Effector CD4-positive, alpha-beta T cell (primary cell): ENCODE measurements at places on chromosomes 5 and 9.

GRCh38 chr9:83013867-83014605 lies 48.9 kb downstream of the RASEF start:
- no peak for DNase-seq

GRCh38 chr5:116078199-116078598 lies 6.6 kb upstream of the COMMD10 start:
- no peak for DNase-seq

GRCh38 chr9:134065612-134066419 lies 2.0 kb downstream of the BRD3 start:
- DNase-seq: peak; percentile 34

DNA sequence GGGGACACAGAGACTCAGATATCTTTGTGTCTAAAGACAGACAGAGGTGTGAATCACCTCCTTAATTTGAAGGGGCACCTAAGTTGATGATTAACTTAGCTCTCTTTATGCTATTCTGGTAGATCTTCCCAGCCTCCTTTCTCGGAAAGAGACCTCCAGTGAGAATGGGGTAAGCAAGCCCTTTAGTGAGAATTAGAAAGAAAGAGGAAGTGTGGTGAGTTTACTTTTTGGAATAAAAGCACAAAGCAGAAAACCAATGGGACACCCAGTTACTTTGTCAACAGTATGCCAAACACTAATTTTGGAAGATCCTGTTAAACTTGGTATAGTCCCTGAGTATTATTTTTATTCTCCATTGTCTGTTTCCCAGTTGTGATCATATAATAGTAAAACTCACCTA lies 302.8 kb upstream of the RASA1 start:
- no peak for DNase-seq

DNA sequence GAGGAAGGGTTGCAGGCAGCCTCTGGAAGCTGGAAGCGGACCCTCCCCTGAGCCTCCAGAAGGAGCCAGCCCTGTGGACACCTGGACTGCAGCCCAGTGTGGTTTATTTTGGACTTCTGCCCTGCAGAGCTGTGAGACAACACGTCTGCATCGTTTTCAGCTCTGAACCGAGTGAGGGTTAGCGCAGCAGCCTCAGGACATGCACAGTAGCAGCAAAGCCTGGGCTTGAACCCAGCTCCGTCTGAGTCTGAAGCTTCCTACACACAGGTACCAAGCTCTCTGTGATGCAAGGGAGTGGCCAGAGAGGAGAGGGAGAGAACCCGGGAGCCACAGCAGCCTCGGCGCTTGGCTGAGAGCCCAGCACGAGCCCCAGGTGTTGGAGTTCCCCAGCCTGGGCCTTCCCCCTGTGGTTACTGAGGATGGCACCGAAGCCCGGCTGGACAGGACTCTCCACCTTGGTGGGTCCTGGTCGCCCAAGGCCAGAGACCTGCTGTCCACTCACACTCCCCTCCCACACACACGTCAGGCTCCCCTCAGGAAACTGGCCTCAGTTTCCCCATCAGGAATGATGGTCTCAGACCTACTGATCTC lies 128.2 kb downstream of the OLFM1 start:
- DNase-seq: no peak

DNA sequence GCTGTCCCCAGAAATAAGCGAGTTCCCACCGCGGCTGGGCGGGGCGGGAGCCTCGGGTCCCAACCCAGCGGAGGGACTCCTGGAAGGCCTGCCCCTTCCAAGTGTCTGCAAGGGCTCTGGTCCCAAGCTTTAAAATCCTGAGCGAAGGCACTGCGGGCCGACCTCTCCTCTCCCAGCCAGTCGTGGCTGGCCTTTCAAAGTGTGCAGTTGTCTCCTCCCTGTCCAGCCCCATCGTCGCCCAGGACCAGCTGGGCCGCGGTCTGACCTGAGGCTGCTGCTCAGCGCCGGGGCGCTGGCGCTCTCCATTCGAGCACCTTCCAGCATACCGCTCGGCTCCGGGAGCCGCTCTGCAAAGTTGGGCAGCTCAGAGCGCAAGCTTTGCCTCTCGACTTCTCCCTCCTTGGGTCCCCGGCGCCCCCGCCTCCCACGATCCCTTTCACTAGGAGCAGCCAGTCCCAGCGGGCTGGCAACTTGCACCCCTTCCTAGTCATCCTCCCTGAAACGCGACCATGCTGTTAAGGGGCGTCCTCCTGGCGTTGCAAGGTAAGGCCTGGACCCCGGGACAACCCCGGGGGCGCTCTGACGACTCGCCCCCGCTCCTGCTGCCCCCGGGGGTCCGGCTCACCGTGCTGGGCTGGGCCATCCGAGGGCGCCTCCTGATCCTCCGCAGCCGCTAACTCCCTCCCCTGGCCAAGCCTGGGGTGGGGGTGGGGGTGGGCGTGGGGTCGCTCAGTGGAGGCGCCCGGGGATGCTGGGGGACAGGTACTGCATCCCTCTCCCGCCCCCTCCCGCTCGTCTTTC lies at the start of gene MAMDC2:
TSS of gene MAMDC2 (plus strand) at position 160 of the 801 bp plus-strand sequence. CDS start at position 510, 350 bp downstream.
- DNase-seq: no peak

DNA sequence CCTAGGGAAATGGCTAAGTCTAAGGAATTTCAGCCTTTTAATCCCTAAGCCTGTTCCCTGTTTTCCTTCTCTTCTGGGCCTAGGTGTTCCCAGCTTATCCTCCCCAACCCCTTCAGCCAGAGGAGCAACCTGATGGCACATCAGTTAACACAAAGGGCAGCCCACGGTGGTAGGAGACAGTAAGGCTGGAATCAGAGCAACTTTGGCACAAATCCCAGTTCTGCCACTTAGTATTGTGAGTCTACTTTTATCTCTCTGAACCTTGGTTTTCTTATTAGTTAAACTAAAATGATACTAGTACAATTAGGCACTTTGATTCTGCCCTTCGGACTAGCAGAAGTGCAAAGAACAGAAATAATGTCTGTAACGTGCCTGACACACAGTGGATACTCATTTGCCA lies 246.8 kb downstream of the SAXO1 start:
- no peak for DNase-seq

GRCh38 chr5:109703166-109703565 lies 13.4 kb downstream of the MAN2A1 start:
- no peak for DNase-seq

DNA sequence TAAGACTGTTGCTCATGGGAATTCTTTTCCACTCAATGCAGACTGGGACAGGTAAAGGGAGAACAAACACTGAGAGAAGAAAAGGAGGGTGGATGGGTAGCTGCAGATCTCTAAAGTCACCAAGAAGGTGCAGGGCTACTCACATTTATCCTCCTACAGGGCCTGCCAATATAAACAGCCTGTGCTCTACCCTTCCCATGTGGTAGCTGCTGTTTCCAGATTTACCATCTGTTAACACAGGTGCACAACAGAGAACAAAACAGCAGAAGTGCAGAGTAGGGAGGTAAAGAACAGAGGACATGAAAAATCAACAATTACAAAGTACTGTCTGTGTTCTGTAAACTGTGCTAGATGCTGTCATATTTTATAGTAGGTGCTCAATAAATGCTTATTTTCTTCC lies 26.0 kb downstream of the JAKMIP2 start:
- no peak for DNase-seq

- DNase-seq: no peak
These were observed 5.2 kb downstream of the STRBP start for GRCh38 chr9:123263227-123263626.

DNA sequence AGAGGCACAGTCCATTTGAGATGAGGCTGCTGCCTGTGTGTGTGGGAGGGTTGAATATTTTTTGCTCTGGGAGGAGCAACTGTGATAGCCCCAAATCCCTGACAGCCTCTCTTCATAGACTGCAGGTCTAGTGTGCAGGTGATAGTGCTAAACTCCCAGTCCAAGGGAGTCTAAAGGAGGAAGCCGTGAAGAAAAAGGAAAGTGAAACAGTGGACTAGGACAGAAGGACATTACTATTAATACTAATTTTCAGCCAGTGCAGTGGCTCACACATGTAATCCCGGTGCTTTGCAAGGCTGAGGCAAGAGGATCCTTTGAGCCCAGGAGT lies 295.0 kb downstream of the PDE4D start:
- no peak for DNase-seq

GRCh38 chr9:128881884-128882676 lies at the start of the genes KYAT1 and LRRC8A:
Gene KYAT1 (minus strand): TSS chr9:128881950. CDS start chr9:128845405, 36,545 bp downstream.
Gene LRRC8A (plus strand): TSS chr9:128882133. CDS start chr9:128907165, 25,032 bp downstream.
- DNase-seq: peak; percentile 99

DNA sequence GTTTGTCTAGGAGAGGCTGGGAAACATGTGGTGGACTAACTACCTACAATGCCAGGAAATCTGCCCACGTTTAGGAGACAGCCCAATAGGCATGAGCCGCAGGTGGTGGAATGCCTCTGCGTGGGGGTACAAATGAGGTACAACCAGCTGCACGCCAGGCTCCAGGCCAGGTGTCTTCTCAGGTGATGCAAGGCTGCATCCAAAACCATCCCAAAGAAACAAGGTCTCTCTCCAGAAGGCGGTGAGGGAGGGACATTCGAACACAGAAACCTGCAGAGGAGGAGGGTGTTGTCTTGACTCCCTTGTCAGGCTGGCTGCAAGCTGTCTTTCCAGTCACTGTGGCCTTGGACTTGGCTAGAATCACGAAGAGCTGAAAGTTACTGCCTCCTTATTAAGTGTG lies 11.6 kb downstream of the ANKH start:
- DNase-seq: no peak

DNA sequence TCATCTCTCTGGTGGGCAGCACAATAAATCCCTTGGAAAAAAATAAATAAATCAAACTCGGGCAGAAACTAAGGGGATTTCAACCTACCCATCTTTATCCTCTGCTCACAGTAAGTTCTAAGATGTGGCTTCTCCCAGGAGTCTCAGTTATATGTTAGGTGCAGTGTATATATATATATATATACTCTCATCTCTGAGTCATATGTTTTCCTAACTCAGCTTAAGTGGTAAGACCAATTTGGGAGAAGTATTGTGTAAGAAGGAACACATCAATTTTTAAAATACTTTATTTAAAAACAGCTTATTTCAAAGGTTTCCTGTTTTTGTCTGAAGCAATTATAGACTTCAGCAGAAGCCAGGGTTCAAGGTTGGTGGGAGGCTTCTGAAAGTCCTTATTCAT lies 20.3 kb upstream of the OSMR start:
- no peak for DNase-seq

DNA sequence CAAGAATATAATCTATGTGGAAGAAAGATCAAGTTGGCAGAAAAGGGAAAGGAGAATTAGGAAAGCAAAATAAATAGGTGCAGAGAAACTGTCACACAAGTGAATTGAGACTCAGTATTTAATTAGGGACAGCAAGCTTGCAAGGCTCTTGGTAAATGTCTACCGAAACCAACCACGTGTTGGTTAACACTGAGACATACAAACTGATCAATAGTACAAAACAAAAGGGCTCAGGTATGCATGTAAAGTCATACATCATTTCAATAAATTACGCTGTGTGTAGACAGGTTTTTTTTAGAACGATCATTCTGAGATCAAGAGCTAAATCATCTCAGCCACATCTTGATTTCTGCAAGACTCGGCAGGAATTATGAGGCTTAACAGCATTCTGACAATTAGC lies 225.4 kb downstream of the EBF1 start:
- no peak for DNase-seq

DNA sequence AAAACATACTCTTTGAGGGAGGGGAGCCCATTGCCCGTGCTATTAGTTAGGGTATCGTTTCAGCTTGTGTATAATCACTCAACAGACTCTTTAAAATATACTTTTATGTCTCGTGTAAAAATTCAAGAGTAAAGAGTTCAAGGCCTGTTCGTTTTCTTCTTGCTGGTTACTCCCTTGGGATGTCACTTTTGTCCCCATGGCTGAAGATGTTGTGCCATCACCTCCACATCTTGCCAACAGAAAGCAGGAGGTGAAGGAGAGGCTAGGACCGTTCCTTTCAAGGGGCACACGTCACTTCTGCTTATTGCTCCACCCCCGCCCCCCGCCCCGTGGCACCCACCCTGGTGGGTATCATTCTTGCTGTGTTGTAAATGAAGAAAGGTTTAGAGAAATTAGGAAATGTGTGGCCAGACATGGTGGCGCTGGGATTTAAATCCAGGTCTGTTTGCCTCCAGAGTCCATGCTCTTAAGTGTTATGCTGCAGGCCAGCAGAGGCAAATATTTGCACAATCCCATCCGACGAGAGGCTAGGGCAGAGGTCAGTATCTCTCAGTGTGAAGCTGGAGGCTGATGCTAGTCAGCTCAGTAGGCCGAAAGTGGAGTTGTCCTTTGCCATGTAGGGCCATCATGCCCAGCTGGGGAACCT lies 3.0 kb downstream of the MLANA start:
- no peak for DNase-seq

- DNase-seq: no peak
These were observed 650 bp downstream of the ELP1 start for GRCh38 chr9:108933231-108933717.

GRCh38 chr5:79878721-79879336 lies 112.2 kb downstream of the MTX3 start:
- DNase-seq: no peak

DNA sequence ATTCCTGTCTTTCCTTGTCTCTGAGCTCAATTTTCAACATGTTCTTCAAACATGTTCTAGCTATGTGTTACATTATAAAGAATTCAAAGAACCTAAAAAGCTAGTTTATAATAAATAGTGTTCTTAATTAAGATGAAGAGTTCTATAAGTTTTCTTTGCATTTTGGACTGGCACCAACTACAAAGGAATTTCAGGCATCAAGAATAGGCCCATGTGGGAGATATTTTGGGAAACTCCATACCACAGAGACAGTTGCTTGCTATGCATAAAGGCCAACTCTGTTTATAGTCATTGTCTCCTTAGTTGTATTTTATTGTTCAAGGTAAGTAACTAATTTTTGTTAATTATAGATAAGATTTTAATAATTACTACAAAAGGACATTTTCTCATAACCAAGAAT lies 4.5 kb downstream of the SLF1 start:
- DNase-seq: no peak

DNA sequence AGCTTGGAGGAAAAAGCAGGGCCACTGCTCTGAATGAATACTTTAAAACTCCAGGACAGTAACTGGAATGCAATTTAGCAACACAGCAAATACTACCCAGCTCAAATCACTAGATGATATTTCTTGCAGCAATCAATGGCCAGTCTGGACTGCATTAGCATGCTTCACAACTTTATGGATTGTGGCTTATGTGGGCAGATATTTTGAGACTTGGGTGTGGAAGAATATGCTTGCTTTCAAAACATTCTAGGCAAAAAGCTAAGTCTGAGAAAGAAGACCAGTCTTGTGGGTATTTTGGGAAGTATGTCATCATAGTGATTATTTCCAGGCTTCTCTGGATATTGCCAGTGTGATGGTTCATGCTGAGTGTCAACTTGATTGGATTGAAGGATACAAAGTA lies 3.1 kb downstream of the RANBP3L start:
- no peak for DNase-seq

- no peak for DNase-seq
These were observed 138.5 kb downstream of the SPOCK1 start for GRCh38 chr5:137360607-137361006.

- no peak for DNase-seq
These were observed 958.5 kb downstream of the DTWD2 start for GRCh38 chr5:118029807-118030206.

- no peak for DNase-seq
These were observed 295.7 kb upstream of the PANK3 start for GRCh38 chr5:168874713-168875380.

DNA sequence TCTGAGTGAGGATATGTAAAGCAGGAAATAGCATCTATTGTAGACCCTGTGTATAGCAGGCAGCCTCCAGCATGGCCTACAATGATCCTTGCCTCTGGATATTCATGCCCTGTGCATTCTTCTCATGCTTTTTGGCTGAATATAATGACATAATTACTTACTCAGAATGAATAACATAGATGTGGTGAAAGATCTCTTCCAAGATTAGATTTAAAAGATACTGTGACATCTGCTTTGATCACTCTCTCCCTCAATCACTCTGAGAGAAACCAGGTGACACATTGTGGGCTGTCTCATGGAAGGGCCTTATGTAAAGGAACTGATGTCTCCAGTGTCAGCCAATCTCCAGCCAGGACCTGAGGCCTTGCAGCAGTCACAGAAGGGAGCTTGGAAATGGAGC lies 376.7 kb downstream of the DNAH5 start:
- no peak for DNase-seq
